ENCODE measurements at places on chromosomes 6 and 20.

- no peak for DNase-seq
Observed at GRCh38 chr6:145147981-145148749, 587.2 kb downstream of the EPM2A start.

DNA sequence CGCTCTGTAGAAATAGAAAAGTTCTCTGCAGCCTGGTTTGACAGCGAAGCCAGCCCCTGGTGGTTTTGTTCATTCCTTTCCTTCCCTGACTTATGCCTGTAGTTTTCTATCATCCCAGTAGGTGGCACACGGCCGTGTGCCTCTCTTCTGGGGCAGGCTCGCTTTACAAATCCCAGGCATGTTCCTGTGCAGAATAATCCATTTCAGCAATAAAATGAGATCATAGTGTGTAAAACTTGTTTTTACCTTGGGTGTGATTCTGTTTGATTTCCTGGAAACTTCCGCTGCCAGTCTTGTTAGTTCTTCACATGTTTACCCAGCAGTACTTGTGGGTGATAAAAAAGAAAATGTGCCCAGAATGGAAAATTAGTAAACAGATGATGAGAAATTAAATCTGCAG, 7.4 kb upstream of the INSM1 start:
- peak; percentile 94 for DNase-seq

DNA sequence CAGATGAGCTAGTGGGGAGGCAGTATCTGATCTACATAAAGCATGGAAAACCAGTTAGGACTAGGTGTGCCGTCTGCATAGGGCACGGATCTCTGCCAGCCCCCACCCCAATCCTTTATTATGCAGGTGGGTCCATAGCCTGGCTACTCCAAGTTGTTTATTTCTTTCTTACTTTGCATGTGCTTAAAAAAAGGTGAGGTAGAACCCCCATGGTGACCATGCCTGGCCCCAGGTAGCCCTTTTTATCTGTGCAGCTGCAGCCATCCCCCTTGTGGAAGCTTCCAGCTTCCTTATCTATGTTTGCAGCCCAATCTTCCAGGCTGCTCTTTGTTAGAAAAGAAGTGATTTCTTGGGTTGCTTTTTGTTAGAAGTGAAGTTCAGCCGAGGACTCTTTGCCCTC, 9.0 kb upstream of the TREM2 start:
- no peak for DNase-seq

GRCh38 chr6:25423358-25423757, 144.2 kb downstream of the CARMIL1 start:
- DNase-seq, result no peak

Measured in NCI-H510A treated with DMSO at 0.1 percent for 48 hours (cell line).